ENCODE measurements at places on chromosomes 1 and 21. TPM values are rescaled to one million over a fixed set of nuclear protein-coding genes. Genes with fewer than 3 reads are reported as not detected.
A peak's percentile ranks its signal among the peaks of the same experiment; 100 is the strongest.

DNA sequence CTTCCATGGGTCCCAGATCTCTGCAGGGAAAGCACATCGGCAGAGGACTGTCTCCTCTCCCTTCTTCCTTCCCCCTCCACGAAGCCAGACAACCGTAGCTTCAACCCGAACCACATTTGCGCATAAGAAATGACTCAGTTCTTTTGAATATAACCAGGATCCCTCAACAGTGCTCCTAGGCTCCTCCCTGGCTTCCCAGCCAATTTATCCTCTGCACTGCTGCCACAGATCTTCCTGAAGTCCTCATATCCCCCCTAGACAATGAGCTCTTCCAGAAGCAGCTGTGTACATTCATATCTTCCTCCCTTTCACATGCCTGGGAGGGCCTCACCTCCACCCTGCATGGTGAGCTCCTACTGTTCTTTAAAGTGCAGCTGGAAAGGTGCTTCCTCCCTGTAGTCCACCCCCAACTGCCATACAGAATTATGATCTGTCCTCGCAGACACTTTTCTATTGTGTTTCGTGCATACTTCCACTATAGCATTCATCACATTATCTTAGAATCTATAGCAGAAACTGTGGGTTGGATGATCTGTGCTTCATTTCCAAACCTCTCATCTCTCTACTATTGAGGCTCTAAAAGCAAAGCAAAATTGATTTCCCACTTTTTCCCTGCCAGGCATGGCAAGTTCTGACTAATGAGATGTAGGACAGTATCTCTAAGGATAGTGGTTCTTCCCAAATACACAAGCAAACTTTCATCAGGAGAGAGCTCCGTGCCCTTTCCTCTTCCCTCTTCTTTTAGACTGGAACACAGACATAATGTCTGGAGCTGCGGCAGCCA is 179.3 kb upstream of the HMGB4 start:
- DNase-seq: no peak

DNA sequence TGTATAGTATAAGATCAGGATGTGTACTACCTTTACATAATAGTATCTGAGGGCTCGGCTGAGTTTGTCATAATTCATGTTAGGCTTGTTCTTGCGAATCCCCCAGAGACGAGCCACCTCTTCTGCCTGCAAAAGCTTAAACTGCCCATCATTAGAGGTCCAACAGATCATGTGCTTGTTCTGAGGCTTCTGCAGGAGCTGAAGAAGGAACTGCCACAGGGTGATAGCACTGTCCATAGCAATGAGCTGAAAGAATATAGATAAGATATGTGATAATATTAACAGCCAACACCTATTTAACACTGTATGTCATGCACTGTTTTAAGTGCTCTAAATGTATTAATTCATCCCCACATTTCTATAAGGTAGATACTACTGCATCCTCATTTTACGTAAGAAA is 8.2 kb downstream of the ELK4 start:
- no peak for DNase-seq

DNA sequence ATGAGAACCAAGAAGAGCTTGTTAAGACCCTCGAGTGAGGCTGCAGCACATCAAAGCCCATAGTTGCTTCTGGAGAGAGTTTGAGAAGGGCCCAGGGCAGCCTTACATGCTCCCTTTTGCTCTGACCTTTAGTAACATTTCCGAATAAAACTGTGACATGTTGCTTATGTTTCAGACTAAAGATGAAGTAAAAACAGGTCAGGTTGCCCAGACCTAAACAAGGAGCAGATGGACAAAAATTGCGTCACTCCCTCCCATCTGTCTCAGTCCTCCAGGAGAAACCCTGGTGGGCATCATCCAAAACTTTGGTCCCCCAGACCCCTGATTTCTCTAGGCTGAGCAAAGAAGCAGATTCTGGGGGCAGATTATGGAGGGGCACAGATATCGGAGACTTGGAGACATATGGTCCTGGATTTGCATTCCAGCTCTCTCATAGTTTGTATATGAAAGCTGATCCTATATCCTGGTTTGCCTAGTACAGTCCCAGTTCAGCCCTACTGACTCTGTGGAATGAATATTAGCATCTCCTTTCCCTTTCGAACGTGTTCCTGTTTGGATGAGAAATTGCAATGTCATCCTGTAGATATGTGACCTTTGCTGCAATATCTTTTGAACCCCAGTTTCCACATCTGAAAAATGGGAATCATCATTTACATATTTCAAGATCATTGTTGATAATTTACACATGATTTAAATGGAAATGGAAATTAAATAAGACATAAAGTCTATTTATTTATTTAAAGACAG is 304.9 kb upstream of the USP24 start:
- DNase-seq: no peak

GRCh38 chr21:18248171-18248570 is 3.5 kb downstream of the CHODL start:
- DNase-seq: no peak

DNA sequence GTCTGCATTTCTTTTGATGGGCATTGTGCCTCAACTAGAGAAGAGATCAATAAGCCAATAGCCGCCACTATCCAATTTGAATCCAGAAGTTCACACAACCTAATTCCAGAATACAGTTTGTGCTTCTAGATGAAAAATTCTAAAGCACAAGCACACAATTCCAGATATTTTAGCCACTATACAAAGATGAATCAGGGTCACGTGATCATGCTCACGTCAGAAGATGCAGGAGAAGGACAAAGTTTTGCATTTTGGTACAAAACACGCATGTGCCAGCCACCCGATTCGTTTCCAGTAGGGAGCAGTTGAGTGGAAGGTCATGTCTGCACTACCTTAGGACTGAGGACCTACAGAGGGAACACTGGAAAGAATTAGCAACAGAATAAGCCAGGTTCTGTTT is 3.6 kb downstream of the KCNJ15 start:
- DNase-seq: no peak

GRCh38 chr21:31426235-31426797 is 82.3 kb upstream of the TIAM1 start:
- no peak for DNase-seq

DNA sequence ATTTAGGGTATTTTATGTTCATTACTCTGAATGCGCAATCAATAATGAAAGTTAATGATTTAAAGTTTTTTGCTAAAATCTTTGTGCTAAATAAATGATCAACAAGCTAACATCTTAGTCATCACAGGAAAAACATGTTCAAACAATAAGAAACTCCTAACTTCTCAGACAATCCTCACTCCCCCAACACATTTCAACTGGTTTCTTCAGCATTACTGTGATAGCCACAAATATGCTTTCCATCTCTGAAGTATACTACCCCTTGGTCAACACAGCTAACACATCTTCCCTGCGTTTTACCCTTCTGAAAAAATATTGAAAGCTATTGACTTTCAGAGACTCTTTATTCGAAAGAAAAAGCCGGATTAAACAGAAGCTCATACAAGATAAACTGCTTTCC is 85.8 kb downstream of the ZNF644 start:
- no peak for DNase-seq

DNA sequence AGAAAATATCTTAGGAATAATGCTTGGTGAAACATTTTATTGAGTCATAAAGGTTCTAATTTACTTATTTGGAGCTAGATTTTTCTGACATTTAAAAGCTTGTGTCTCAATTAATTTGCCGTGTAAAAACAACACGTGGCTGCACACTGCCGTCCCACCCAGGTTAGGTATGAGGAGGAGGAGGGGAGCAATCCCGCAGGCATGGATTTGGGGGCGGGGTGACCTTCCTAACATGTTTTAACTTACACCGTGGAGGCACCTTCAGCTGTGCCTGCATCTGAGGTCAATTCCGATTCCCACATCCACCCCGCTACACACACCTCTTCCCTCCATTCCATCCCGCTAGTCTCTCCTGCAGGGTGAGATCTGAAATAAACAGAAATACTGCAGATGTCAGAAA is 28.5 kb upstream of the UMODL1 start:
- DNase-seq: no peak

- no peak for DNase-seq
These were observed 52.2 kb upstream of the ROR1 start for GRCh38 chr1:63721531-63722189.

DNA sequence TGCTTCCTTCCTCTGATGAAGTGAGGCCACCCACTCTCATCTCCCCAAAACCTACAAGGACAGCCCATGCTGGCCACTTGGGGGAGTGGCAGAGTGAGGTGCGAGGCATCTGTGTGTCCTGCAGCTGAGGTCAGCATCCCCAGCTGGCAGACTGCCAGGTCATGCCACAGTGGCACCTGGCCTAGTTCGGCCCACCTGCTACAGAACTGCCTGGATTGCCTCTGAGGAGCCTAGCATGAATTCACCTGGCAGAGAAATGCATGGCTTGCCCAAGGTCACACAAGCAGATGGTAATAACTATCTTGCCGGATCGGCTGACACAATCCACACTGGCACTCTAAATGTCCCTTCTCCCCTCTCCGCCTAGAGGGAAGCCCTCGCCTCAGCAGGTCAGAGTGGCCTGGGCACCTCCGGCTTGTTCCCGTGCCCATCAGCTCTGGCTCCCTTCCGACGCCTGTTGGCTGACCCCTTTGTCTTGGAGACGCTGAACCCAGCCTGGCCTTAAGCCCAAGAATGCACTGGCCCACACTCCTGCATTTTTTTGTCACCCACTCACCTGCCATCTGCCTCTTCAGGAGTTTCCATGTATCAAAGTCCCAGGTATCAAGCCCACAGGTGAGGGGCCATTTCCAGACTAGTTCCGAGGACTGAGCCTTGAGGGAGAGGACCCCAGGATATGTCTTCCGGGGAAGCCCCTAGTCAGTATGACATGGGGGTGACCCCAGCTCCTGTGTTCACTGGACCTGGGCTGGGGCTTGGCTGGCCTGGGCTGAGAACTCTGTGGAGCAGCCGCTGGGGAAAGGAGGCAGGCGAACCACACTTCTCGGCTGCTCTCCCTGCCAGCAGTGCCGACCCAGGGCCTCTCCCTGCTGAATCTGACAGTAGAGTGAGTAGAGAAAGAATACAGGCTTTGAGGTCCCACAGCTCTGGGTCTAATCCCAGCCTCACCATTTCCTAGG is 21.7 kb downstream of the ECE1 start:
- peak; percentile 62 for DNase-seq

The CTNNBIP1 gene
- 34.1 TPM for total RNA-seq

The PDC gene
- total RNA-seq: not detected

All from left cardiac atrium (tissue), 4 donors.